HEK293T (cell line): ENCODE measurements at places on chromosomes 3 and 15.

GRCh38 chr15:42182328-42182886 lies 25.7 kb downstream of the VPS39 start:
- DNase-seq = no peak

DNA sequence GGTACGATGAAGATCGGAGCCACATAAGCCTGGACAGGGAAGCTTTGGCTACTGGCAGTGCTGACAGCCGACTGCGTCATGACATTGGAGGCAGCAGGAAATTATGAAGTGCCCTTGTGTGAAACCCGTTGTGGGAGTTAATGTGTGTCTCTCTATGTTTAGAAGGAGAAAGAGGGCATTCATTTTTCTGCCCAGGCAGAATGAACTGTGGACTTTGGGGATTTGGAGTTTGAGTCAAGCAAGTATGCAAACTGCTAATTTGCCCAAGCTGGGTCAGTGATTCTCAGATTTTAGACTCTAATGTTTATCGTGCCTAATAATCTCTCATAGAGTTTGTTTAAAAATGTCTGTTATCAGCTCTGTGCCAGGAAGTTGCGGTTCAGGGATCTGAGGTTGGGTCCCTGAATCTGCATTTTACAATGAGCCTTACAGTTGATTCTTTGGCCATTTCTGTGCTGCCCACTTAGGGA lies 5.6 kb downstream of the CTXND1 start:
- no peak for DNase-seq

DNA sequence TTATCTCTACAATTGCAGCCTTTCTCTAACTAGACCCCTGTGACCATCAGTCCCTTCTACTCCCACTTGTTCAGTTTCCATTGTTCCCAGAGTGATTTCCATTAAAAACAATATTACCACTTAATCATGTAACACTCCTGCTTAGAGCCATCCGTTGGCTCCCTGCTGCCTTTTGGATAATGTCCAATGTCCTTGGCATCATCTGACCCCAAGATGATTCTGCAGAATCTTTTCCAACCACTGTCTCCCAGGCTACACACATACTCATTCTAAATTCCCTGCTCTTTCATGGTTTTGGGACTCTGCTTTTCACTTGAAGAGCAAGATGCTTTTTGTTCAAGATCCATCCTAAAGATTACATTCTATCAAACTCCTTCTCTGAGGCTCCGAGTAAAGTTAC lies 7.1 kb downstream of the KCNH8 start:
- no peak for DNase-seq

DNA sequence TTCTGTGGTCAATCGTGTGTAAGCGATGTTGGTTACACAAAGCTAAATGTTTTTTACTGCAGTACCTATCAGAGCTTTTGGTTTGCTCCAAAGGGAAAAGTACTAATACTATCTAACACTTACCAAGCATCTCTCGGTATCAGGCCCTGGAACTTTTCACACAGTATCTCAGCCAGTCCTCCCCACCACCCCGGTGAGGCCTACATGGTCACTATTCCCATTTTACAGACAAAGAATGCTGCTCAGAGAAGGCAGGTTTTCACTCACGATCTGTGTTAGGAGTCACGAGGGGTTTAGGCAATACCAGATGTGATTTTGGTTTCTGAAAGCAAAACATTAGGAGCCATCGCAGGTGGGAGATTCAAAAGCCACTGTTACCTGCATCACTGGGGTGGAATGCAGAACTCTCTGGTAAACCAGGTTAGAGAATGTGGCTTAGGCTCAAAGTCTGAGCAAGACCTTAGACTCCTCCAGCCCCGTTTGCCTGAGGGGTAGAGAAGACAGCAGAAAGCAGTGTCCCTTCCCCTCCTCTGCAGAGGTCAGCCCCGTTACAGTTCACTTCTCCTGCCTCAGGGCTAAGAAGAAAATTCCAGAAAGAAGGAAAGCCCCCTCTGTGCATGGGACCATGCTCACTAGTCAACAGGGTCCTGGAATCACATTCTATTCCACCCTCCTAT lies 57.2 kb downstream of the XXYLT1 start:
- DNase-seq = no peak

GRCh38 chr15:44712346-44713005 lies 1.2 kb downstream of the B2M start:
- DNase-seq = no peak

DNA sequence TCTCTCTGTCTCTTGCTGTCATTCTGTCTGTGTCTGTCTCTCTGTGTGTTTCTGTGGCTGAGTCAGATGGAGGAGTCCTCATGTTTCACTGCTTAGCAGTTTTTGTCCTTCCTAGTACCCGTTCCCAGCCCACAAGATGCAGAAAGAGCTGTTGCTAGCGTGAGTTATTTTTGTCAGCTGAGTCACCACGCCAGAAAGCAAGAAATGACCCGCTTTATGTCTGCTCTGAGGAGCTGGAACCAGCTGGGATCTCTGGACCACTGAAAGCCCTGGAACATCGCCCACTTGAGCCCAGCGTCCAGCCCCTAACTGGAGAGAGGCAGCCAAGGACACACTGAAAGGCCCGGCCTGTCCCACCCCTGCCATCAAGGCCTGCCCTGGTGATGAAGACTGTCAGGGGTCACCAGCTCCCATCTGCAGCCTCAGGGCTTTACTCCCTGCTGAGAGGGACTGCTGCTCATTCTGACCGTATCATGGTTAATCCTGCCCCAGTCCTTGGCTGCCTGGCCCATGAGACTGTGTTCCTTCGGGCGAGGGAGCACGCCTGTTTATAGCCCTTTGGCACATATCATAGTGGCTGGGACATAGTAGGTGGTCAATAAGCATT lies 101.7 kb upstream of the TPM1 start:
- no peak for DNase-seq

DNA sequence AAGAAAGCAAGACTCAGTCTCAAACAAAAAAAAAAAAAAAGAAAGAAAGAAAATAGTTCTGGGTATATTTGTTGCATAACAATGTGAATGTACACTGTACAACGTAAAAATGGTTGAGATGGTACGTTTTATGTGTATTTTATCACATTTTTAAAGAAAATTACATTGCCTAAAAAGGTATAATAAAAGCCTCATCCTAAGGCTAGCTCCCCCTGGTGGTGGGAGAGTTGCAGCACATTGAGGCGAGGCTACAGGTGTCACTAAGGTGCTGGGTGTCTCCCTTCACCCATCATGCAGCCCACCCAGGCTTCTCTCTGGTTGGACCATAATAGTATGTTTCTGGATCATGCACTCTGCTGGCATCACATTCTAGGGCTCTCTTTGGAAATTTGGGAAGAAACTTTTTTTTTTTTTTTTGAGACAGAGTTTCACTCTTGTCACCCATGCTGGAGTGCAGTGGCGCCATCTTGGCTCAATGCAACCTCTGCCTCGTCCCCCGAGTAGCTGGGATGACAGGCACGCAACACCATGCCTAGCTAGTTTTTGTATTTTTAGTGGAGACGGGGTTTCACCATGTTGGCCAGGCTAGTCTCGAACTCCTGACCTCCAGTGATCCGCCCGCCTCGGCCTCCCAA lies 12.4 kb upstream of the RAB11A start:
- DNase-seq = peak; percentile 62

GRCh38 chr3:81291586-81291985 lies 469.9 kb downstream of the GBE1 start:
- DNase-seq = no peak

- no peak for DNase-seq
These were observed 83.8 kb upstream of the TPM1 start for GRCh38 chr15:62958528-62959363.

DNA sequence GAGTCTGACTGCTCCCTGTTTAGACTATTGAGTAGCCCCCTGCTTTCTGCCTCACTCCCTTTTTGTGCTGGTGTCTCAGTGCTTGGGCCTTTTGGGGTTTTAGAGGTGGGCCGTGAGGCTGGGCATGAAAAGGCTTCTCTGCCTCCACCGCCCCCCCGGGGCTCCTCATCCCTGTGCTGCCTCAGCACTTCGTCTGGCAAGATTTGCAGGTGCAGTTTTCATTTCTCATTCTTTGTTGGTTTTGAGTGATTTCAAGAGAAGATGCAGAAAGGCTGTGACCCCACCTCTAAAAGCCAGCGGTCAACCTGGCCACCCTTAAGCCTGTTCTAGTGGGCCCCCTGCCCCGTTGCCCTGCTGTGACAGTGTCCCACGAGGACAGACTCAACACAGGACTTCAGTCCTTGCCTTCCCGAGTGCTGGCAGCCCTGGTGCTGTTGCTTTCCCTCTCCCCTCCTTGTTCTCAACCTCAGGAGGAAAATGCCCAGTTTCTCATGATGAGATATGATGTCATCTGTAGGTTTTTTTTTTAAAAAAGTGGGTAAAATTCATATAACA lies 38.0 kb downstream of the APBA2 start:
- DNase-seq = no peak

DNA sequence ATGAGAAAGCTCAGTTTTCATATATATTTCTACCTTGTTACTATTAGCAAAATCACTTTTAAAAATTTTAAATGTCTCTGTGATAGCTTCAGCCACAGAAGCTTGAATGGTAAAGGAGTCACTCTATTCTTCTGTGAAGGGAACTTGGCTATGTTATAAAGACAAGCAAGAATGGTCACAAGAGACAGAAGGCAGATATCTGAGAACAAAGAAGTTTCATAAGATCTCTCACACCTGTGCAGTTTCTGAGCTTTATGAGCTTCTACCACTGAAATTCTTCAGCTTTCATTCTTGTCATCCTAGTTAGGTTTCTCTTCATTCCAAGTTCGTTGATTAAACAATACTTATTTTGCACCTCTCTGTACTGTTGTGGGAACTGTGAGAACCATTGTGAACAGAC lies 853.4 kb downstream of the IGSF11 start:
- DNase-seq = no peak

- no peak for DNase-seq
These were observed 602.6 kb downstream of the PYDC2 start for GRCh38 chr3:192063570-192063969.

DNA sequence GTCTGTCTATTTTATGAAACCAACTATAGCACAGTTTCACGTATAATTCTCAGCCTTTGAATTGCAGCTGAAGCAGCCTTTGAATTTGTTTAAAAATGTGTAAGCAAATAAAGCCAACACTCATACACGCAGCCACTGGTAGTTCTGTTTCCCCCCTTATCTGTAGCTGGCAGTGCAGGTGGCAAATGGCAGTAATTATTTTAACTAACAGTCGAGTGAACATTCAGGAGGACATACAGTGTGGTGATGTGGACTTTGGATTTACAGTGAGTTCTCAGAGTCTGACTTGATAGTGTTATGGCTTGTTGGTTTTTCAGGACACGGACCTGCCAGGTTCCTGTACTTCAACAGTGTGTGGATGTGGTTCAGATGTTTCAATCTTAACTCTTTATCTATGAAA lies 64.0 kb upstream of the SKOR1 start:
- no peak for DNase-seq

- peak; percentile 21 for DNase-seq
These were observed 25.3 kb downstream of the ANP32A start for GRCh38 chr15:68795298-68795848.

DNA sequence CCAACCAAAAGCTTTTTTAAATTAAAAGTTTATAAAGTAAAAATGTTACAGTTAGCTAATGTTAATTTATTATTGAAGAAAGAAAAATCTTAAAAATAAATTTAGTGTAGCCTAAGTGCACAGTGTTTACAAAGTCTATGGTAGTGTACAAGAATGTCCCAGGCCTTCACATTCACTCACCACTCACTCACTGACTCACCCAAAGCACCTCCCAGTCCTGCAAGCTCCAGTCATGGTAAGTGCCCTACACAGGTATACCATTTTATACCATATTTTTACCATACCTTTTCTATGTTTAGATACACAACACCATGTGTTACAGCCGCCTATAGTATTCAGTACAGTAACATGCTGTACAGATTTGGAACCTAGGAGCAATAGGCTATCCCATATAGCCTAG lies 29.1 kb downstream of the SSR3 start:
- no peak for DNase-seq

DNA sequence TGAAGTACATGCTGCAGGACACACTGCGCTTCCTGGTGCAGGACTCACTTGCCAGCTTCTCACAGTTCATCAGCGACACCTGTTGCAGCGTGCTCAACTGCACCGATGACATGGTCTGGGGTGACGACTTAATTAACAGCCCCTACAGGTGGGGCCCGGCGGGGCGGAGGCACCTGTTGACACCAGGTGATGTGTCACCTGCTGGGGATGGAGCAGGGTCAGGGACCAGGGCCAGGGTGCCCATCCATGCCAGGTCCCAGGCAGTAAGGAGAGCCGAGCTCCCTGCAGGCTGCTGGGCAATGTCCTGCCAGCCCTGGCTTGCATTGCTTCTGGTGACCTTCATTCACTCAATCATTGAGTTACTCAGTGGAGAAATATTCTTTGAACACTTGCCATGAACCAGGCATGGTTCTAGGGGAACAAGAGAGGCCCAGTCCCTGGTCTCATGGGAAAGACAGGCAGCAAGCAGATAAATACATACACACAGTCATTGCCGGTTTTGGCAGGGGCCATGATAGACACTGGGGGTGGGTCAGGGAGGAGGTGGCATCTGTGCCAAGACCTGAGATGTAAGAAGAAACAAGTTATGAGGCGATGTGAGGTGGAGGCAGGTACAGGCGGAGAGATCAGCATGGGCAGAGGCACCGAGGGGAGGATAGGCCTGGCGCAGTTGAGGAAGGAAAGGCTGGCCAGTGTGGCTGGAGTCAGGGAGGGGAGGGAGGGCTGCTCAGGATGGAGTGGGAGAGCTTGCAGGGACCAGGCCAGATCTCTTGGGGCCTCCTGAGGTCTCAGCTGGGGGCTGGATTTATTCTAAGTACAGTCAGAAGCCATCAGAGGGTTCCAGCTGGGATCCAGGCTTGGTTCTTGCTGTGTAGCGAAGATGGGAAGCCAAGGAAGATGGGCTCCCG lies 30.8 kb downstream of the DNAH1 start:
- DNase-seq = no peak

- DNase-seq = no peak
These were observed 13.5 kb downstream of the SNX33 start for GRCh38 chr15:75661100-75661755.
